ENCODE measurements at places on chromosomes 3 and 15.

GRCh38 chr3:135918600-135918999 lies 46.9 kb upstream of the PPP2R3A start:
- no peak for DNase-seq

DNA sequence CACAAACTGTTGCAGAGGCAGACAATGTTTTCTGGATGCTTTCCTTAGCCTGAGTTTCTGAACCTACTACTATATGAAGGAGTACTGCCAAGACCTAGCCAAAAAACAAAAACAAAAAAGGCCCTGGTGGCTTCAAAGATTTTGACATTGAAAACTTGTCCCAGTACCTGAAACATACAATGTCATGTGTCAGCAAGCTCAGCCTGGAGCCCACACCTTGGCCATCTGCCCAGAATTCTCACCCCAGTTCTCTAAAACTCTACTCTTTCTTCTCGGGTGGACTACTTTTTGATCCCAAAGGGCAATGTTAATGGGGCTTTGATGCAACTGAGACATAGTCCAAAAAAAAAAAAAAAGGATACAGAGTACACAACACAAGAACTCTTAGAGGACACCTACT lies 81.4 kb downstream of the FAM174B start:
- DNase-seq, result no peak

DNA sequence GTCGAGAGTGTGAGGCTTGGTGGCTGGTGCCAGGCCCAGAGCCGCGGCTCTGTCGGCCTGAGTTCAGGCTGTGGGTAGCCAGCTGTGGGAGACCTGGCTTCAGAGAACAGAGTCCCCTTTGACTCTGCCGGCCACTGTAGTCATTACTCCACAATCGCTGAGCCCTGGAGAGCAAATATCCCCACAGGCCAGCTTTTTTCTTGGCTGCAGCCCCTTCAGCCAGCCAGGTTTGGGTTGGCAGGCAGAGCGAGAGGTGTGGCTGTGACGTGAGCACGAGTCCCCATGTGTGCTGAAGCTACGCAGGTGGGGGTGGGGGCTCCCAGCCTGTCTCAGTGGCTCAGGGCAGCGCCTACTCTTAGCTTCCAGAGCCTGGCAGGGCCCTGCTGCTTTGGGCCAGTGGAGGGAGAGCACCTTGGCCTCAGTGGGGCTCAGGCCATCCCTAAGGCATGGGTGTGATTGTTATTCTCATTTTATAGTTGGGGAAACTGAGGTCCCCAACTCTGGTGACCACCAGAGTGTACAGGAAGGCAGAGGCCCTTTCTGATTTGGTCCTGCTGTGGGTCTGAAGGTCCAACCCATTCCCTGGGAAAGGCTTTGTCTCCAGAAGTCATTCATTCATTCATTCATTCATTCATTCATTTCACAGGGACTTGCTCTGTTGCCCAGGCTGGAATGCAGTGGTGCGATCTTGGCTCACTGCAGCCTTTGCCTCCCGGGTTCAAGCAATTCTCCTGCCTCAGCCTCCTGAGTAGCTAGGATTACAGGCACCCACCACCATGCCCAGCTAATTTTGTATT lies 45.7 kb upstream of the LCTL start:
- DNase-seq, result no peak

DNA sequence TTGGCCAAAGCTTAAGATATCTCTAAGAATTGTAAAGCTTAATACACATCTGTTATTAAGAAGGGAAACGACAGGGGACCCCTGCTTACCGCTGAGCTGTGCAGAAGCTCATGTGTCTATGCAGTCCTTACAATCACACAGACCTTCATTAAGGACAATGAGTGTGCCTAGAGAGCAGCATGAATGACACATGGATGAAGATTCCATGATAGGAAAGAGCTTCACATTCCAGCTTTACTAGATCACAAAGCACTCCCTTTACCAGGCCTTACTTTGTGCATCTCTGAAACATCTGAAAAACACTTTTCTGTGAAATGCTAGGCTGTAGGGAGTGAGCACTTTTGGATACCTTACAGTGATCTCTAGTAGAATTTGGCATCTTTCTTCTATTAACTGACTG lies 32.0 kb downstream of the RNF168 start:
- no peak for DNase-seq

DNA sequence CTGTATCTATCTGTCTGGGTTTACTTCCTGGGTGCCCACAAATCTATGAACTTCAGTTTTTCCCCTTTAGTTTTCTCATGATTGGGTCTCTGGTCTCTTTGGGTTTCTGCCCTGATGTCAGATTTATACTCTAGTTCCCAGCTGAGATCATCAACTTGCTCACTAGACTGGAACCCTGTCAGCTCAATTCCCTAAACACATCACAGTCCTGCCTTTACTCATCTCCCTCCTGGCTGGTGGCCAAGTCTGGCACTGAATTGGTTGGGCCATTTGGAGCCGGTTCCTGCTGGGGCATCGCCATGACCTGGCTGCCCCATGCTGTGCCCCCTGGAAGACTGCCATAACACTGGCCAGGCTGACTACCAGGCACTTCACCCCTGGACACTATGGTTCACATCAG lies 345.3 kb downstream of the CHST2 start:
- DNase-seq, result no peak

- DNase-seq, result no peak
Observed at GRCh38 chr15:79172801-79173460, 82.4 kb upstream of the RASGRF1 start.

DNA sequence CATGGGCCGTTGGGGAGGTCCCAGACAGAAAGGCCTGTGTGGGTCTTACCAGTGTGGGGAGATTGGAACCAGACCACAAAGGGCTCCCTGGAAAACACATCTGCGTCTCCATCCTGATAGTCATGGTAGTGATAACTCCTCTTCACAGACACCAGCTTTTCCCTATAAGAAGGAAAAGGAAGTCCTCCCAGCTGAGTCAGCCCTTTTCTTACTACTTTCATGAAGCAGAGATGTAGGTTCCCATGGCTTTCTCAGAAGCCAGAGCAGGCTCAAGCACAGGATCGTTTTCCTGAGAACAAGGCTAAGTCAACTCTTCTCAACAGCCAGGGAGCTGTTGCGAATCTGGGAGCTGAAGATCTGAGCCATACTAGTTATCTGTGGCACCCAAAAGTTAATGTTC lies 6.1 kb downstream of the DNASE1L3 start:
- DNase-seq, result no peak

DNA sequence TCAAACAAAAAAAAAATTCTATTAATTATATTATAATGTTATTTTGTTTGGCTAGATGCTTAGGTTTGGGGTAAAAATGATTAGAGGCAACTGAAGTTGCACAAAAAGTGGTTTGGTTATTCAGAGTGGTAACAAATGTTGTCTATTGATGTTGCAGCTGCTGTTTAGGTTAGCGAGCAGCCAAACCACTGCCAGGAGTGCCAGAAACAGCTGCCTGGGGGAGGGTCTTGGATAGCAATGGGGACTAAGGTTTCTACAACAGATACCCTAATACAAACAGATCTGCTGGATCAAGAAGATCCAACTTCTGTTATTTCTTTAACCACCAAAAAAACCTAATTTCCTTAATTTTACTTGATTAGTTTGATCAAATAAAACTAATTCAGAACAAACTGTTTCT lies 26.6 kb downstream of the BTLA start:
- DNase-seq, result no peak

DNA sequence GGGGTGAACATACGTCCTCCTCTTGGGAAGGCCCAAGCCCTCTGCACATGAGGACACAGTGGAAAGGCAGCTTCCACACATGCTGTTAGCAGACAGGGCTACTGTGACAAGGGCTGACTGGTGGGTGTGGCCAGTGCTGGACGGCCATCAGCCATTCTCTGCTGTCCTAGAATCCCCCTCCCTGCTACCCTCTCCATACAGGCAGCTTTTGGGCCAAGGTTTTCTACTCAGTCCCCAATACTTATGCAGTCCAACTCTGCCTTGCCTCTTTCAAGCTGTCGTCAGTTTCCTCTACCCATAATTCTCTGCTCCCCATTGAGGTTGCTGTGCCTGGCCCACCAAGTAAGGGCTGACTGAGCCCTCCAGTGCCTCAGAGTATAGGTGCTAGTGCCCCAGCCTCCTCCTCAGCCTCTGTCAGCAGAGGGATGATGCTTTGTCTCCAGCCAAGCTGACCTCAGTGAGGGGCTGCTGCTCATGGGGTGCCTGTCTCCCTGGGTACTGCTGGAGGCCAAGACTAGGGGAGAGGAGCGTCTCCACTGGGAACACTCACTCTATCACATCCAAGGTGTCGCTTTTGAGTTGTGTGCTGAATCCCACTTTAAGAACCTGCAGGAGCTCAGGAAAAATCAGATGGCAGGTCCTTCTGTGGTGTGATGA lies 2.8 kb downstream of the LOXL1 start:
- DNase-seq, result no peak

DNA sequence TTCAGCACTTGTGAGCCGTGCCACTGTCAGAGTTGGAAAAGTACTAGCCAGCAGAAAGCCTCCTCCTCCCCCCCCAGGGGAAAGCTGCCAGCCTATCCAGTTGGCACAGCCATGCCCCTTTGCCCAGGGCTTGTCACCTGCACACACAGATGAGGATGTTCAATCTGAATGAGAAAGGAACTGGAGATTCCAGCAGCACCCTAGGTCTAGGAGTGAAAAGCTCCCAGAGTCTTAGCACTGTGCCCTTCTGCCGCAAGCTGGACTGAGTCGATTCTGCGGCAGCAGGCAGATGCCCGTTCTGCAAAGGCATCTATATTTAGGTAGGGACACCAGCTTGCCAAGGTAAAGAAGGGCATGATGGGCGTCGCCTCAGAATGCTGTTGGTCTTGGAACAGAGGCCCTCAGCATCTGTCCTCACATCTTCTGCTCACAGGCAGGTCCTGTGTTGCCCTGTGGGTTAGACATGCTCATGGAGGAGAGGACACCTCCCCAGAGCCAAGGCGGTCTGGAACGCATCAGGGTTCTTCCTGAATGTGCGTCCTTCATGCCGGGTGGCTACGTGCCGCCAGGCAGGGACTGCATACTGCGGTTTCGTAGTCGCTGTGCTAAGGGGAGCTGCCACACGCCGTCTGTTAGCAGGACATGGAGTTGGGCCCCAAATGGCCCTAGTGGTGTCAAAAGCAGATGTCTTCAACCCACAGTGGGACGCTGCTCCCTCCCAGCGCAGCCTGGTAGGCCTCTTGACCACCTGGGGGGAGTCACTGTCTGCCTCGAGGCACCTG lies 109.5 kb downstream of the VGLL4 start:
- DNase-seq, result no peak

DNA sequence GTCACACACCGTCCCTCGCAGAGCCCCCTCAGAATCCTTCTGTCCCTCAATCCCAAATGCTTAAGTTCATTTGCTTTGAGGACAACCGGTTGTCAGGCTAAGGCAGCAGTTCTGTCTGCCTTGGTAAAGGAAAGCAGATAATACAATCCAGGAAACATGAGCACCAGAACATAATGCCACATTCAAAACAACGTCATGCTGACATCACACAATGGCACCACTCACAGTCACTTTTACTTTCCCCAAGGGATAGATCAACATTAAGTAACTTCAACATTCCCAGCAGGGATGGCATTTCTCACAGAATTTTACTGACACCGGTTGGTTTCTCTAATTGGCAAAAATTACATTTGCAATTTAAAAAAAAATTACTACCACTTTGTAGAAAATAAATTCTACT lies 74.6 kb upstream of the PSMD6 start:
- no peak for DNase-seq

GRCh38 chr15:62534996-62535395 lies 369.9 kb upstream of the C2CD4B start:
- DNase-seq, result no peak

GRCh38 chr3:61141227-61141626 lies 110.0 kb downstream of the FHIT start:
- no peak for DNase-seq

GRCh38 chr3:169610888-169611291 lies 52.6 kb downstream of the MECOM start:
- no peak for DNase-seq

DNA sequence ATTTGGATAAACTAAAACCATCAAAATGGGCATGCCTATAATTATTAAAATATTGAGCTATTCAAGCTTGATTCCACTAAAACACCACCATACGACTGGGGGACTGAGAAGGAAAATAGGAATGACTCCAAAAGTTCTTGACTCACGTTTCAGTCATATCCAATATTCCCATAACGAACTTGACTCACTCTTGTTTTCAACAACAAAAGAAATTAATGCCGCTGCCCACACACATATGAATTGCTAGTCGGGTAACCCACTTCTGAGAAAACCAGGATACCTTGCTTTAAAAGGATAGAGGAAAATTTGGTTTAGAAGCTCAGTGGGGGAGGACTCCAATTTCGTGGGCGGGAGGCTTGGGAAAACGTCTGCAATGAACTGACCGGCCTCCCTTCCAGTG lies 5.2 kb downstream of the HTR3C start:
- DNase-seq, result no peak

- DNase-seq, result no peak
Observed at GRCh38 chr15:84840741-84841429, 23.7 kb downstream of the ALPK3 start.

DNA sequence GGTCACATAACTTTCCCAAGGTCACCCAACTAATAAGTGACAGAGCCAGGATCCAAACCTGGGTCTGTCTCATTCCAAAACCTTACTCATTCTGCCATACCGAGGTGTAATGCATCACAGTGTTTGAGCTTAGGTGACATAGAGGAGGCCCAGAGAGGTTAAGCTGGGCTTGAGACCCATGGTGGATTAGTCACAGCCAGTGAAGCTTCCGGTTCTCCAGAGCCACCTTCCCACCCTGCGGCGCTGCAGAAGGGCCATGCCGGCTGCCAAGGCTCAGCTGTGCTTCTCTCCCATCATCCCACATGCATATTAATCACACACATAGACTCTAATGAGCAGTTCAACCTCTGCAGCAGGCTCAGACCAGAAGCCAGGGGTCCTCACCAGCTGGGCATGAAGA lies 42.2 kb downstream of the SPSB4 start:
- DNase-seq, result no peak

- no peak for DNase-seq
Observed at GRCh38 chr3:22380253-22380652, 629.2 kb upstream of the ZNF385D start.

GRCh38 chr3:53346922-53347260 lies 452 bp downstream of the DCP1A start:
- DNase-seq, result no peak

DNA sequence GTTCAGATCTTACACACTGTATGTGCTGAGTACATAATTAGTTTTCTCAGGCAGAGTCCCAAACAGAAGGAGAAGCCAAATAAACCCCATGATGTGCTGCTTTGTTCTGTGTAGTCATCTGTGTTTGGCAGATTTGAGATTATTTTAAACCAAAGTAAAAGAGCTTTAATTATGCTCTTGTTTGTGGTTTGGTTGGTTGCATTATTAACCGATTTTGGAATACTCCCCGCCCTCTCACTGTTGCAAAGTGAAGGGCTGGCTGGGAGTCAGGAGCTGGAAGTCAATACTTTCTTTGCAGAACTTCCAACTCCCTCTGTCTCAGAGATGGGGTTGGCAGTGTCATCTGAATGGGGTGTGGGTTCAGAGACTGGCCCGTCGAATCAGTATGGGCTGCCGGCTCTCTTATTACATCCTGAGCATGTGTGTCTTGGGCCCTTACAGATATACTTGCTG lies 34.4 kb downstream of the SLCO3A1 start:
- no peak for DNase-seq

Measured in activated T-helper 1 cell treated with anti-CD3 and anti-CD28 coated beads, Interleukin-2, amount 50 U/mL, for 16 hours (primary cell).